ENCODE measurements at places on chromosomes 1 and 21.

DNA sequence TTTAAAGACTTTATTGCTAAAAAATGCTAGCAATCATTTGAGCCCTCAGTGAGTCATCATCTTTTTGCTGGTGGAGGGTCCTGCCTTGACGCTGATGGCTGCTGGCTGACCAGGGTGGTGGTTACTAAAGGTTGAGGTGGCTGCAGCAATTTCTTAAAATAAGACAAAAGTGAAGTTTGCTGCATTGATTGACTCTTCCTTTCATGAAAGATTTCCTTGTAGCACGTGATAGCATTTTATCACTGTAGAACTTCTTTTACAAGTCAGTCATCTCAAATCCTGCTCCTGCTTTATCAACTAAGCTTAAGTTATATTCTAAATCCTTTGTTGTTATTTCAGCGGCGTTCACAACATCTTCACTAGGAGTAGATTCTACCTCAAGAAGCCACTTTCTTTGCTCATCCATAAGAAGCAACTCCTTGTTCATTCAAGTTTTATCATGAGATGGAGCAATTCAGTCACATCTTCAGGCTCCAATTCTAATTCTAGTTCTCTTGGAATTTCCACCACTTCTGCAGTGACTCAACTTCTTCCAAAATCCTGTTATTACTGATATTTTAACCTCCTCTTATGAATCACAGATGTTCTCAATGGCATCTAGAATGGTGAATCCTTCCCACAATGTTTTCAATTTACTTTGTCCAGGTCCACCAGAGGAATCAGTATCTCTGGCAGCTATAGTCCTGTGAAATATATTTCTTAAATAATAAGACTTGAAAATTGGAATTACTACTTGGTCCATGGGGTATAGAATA lies 17.6 kb upstream of the RGS1 start:
- DNase-seq: no peak

- DNase-seq: no peak
Observed at GRCh38 chr1:8597455-8597854, 220.0 kb downstream of the RERE start.

DNA sequence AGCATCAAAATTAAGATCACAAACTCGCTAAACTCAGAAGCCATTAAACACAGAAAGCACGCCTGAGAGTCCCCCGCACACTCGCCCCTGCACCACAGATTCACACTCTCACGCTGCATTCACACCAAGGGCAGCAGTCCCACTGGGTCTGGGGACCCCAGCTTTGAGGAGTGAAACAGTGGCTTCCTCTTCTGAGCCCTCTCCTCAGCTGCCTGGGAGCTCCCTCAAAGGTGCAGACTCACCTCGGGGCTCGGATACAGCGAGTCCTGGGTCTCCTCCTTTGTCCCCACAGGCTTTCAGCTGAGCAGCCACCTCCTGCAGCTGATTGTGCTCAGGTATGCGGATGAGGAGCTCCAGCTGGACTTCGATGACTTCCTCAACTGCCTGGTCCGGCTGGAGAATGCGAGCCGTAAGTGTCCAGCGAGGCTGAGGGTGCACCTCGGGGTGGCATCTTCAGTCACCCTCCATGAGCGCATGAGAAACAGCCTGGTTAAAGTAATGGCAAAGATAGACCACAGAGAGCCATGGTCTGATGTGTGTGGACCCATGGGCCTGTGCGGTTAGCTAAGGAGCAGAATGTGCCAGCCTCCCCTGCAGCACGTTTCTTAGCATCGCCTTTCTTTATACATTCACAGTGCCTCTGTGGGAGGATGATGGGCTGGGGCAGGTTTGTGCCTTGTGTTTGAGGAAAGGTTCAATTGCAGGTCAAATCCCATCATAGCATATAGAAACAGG lies 47.9 kb downstream of the CAPN9 start:
- DNase-seq: no peak

DNA sequence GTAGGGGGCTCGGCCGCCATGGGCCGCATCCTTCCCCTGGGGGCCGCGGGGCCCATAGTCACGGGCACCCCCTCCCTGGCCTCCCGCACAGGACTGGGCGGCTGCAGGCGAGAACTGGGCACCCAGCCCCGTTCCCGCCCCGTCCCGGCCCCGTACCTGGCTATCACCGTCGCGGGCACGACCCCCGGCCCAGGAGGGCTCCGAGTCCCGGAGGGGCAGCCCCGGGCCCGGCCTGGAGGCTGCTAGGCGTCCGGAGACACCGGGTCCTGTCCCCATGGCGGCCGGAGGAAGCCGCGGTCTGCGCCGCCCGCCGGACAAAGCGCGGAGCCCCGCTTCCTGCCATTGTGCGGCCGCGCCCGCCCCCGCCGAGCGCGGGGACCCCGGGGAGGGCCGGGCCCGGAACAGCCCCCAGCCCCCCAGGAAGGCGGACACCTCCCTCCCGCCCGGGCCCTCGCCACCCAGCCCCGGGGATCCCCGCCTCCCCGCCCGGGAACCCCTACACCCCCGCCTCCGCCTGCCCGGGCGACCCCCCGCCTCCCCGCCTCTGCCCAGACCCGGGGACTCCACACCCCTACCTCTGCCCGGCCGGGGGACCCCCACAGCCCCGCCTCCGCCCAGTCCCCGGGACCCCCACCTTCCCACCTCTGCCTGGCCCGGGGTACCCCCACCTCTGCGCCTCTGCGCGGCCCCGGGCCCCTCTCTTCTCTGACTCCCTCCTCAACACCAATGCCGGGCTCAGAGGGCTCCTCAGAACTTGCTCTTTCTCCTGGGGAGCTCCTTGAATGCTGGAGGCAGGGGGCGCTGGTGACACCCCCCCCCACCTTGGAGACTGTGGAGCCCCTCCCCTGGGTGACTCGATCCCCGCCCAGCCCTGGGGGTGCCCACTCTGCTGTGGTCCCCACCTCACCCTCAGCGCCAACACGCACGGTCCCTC lies 6.0 kb downstream of the PLEKHG5 start:
- DNase-seq: no peak

GRCh38 chr1:66397192-66397591 lies 136.8 kb upstream of the SGIP1 start:
- no peak for DNase-seq

All from kidney tubule cell (primary cell).